Right ventricle myocardium superior (tissue), 1 donor: ENCODE measurements at places on chromosomes 4 and X. TPM values are rescaled to one million over a fixed set of nuclear protein-coding genes. Genes with fewer than 3 reads are reported as not detected.

Gene RHOH
- total RNA-seq, result 0.38 TPM

Gene LDB2
- total RNA-seq, result 18.5 TPM

DNA sequence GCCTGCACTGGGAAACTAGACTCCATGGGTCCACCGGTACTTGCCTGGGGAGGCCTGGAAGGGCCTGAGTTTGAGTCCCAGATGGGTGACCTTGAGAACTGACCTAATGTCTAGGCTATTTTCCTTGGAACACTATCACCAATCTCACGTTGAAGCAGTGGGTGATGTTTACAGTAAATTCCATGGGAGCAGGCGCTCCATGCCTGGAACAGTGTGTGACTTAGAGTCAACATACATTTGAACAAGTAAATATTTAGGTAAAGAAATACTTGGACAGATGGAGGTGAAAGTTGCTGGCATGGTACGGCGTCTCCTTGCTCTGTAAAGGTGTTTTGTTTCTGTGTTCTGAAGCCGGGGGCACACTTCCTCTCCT, 47.5 kb downstream of the TBC1D14 start:
- no peak for DNase-seq

Gene LRIT3
- total RNA-seq, result not detected

Gene SYP
- total RNA-seq, result 1.6 TPM

- DNase-seq, result no peak
Measured at GRCh38 chr4:111883557-111883999, 261.7 kb upstream of the FAM241A start.

DNA sequence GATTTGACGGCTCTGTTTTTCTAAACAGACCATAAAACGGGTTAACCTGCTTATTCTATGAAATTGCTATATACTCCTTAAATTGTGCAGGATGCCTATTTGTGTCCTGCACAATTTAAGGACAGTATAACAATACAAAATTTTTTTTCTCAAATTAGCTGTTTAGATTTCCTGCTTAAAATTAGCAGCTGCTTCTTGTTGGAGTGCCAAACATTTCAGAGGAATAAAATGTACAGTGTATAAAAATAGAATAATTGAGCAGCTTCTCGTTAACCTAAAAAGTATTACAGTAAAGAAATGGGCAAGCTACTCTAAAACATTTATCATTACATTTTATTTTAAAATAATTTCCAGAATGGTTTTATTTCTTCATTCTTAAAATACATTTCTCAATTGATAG, 100.5 kb downstream of the PPA2 start:
- DNase-seq, result no peak
